ENCODE measurements at places on chromosomes 3 and 15.
A peak's percentile ranks its signal among the peaks of the same experiment; 100 is the strongest.

DNA sequence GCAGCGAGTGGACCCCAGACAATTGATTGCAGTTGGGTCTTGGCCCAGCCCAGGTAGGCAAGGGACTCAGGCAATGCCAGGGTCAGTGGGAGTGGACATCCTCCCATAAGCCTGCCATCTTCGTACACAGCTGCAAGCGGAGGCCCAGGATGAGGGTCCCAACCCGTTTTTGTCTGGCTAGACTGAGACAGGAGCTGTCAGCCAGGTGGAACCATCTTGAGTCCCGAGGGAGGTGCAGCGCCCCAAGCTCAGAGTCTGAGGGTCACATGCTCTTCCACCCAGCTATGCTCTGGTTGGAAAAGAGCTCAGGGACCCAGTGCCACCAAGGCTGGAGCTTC, 22.6 kb upstream of the IP6K2 start:
- no peak for DNase-seq

DNA sequence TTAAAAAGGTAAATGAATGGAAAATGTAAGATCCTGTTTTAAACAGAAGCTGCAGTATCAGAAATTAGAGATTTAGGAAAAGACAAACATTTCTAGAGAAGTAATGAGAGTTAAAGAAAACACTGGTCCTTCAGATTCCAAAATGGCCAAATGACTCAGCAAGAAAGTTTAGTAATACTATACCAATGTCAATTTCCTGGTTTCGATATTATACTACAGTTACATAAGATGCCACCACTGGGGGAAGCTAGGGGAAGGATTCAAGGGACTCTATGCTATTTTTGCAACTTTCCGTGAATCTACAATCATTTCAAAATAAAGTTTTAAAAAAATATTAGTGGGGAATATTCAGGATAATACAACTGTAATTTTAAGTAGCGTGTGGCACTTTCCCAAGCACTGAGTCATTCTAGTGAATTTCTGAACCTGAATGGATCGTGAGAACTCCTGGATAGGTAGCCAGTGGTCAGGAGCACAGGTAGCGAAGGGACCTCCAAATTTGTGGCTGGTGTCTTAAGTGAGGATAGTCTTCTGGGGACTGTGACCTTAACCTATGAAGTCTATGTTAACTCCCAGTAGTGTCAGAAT, 37.6 kb downstream of the TMCC1 start:
- no peak for DNase-seq

DNA sequence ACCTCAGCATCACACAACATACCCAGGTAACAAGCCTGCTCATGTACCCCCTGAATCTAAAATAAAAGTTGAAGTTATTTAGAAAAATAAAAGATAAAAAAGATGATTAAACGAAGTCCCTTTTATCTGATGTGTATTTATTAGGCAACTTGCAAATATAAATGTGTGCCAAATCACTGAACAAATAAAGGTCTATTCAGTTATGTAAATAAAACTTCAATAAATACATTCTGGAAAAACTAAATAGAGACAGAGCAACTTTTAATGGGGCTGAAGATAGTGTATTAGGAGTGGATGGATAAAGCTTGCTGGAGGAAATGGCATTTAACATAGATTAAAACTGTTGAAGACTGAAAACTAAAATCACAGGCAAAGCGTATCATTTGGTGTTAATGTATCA, 678.0 kb upstream of the GRM7 start:
- DNase-seq = no peak

DNA sequence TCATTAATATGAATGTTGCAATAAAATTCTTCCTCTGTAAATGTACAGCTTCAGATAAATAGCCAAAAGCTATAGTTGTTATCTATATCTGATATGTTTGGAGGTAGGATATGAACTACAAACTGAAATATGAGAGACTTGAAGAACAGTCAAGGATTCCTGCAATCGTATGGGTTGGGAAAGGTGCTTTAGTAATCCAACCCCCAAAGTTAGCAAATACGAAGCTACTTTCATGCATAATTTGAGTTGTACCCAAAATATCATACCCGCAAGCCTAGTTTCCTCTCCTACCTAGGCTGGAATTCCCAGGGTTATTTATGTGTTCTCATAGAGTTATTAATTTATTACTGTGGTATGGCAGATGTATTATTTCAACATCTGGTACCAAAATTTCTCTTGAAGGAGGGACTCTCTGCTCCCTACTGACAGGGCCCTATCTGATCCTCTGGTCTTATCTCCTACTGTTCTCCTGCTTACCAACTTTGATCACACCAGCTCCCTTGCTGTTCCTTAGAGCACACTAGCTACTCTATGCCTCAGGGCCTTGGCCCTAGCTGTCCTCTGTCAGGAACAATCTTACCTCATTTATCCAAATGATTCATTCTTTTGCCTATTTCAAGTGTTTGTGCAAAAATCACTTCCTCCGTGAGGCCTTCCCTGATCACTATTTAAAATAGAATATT, 140.4 kb upstream of the CCDC54 start:
- no peak for DNase-seq

- no peak for DNase-seq
Measured at GRCh38 chr3:21825684-21826083, 74.7 kb upstream of the ZNF385D start.

- DNase-seq = no peak
Measured at GRCh38 chr15:55434989-55435825, 26.9 kb downstream of the PIERCE2 start.

DNA sequence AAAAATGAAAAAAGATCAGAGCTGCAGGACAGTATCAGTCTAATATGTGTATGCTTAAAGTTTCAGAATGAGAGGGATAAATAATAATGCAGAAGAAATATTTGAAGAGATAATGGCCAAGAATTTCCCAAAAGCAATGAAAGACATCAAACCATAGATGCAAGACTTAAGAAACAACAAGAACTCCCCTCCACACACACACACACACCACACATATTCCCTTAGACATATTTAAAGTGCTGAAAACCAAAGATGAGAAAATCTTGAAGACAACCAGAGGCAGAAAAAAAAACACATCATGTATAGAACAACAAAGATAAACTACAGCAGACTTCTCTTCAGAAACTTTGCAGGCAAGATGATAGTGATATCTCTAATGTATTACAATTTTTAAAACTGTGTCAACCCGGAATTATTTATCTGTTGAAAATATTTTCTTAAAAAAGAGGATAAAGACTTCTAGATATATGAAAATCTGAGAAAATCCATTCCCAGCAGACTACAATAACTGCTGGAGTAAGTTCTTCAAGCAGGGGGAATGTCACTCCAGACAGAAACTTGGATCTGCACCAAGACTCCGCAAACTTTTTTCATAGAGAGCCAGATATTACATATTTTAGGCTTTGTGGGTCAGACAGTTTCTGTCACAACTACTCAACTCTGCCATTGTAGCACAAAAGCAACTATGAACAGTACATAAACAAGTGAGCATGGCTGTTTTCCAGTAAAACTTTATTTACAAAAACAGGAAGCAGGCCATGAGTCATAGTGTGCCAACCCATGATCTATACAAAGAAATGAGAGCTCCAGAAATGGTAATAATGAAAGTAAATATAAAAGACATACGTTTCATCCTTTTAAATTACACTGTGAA, 223.4 kb upstream of the CGNL1 start:
- peak; percentile 13 for DNase-seq

GRCh38 chr3:1600700-1601418, 497.8 kb upstream of the CNTN4 start:
- DNase-seq = no peak

- DNase-seq = no peak
Measured at GRCh38 chr3:180433152-180433551, 168.8 kb upstream of the TTC14 start.

DNA sequence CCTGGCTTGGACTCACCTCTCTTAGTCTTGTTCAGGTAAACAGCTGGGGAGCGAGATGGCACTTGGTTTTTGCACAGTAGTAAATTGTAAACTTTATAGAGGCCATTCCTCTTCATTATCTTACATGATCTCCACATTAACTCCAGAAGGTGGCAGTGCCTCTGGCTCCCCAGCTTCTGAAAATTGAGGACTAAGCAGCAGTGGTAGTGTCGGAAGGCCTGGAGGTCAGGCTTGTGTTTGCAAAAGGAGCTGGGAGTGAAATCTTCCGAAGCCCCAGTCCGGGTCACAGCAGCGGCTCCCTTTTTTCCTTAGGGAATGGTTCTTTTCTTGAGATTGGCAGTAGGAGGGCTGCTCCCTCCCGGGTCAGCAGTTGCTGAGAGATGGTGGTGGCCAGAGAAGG, 85.7 kb downstream of the FNDC3B start:
- DNase-seq = no peak

DNA sequence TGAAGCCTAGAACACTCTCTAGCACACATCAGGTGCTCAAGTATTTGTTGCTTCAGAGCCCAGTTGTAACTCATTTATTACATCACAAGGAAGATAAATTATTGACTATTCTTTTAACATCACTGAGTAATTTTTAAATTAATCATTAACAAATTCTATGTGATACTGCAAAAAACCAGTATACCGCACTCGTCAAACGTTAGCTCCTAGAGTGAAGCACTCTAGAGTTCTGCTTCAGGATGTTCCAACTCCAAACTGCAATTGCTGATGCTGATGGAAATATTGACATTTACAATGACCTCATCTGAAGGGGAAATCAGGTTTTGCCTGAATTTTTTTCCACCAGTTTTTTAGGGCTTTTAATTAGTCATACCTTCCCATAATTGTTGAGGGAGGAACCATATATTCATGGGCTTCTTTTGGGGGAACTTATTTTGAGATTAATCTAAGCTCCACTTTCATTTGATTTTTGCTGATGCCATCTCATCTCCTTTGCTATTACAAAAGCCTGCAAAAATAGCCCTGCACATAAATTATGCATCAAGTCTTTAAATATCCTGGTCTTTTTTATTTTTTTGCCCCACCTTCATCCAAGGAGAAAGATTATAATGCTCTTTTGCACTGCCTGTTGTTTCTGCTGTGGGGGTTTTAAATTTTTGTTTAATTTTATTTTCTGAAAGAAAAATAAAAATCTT, 123.0 kb upstream of the STAC start:
- DNase-seq = no peak

- no peak for DNase-seq
Measured at GRCh38 chr3:155948476-155948875, 78.0 kb downstream of the GMPS start.

DNA sequence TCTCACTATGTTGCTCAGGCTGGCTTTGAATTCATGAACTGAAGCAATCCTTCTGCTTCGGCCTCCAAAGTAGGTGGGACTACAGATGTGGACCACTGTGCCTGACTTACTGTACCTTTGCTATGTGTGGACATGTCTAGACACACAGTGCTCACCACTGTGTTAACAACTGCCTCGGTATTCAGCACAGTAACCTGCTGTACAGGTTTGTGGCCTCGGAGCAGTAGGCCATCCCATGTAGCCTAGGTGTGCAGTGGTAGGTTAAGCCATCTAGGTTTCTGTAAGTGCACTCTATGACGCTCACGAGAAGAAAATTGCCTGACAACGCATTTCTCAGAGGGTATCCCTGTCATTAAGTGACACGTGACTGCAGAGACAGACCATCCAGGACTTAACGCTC, 70.3 kb downstream of the TAMM41 start:
- DNase-seq = no peak

- DNase-seq = no peak
Measured at GRCh38 chr3:25097023-25097422, 331.0 kb upstream of the RARB start.

DNA sequence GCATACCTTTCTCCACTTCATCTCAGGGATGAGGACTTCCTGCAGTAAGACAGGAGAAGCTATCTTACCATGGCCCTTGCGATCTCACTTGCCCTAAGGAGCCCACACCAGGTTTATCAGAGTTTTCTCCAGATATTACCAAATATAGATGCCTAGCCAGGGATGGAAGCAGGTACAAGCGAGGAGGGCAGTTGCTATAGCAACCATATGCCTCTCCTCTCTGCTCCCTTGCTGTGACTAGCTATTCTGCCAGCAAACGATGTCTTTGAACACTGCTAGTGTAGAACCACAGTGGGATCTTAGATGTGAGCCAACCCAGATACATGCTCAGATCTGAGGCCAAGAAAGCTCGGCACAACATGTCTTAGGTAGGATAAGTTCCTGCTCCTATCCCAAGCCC, 33.9 kb downstream of the GRAMD2A start:
- no peak for DNase-seq

- DNase-seq = no peak
Measured at GRCh38 chr3:127173516-127174166, 19.3 kb upstream of the PRR23E start.

GRCh38 chr3:27826448-27826847, 104.3 kb upstream of the EOMES start:
- DNase-seq = no peak

- no peak for DNase-seq
Measured at GRCh38 chr3:172138193-172138537, 98.8 kb downstream of the FNDC3B start.

GRCh38 chr15:90685591-90686434, 31.3 kb upstream of the BLM start:
- DNase-seq = no peak

GRCh38 chr3:69442771-69443311, 57.0 kb upstream of the FRMD4B start:
- DNase-seq = peak; percentile 25

DNA sequence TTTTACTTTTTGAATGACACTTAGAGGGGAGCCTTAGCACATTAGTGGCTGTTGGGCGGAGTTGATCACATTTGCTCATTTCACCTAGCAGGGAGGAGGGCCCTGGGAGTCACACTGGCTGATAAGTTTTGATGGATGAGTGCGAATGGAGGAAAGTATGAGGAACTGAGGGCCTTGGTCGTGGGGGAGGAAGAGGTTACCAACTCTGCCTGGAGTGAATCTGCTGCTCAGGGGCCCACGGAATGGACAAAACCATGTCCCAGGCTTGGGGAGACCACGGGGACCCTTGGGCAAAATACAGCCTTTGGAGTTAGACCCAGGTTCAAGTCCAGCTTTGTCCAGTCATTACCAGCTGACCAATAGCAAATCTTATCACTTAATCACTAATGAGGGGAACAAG, 5.1 kb upstream of the FLNB start:
- DNase-seq = no peak

- no peak for DNase-seq
Measured at GRCh38 chr3:129485721-129486663, 42.4 kb upstream of the RHO start.

GRCh38 chr15:89168316-89168833, 53.0 kb downstream of the RLBP1 start:
- no peak for DNase-seq

GRCh38 chr3:76930712-76931111, 109.2 kb upstream of the ROBO2 start:
- DNase-seq = no peak

- no peak for DNase-seq
Measured at GRCh38 chr3:146154995-146155394, 6.0 kb downstream of the PLOD2 start.
